T47D (cell line): ENCODE measurements at places on chromosomes 4 and X.

DNA sequence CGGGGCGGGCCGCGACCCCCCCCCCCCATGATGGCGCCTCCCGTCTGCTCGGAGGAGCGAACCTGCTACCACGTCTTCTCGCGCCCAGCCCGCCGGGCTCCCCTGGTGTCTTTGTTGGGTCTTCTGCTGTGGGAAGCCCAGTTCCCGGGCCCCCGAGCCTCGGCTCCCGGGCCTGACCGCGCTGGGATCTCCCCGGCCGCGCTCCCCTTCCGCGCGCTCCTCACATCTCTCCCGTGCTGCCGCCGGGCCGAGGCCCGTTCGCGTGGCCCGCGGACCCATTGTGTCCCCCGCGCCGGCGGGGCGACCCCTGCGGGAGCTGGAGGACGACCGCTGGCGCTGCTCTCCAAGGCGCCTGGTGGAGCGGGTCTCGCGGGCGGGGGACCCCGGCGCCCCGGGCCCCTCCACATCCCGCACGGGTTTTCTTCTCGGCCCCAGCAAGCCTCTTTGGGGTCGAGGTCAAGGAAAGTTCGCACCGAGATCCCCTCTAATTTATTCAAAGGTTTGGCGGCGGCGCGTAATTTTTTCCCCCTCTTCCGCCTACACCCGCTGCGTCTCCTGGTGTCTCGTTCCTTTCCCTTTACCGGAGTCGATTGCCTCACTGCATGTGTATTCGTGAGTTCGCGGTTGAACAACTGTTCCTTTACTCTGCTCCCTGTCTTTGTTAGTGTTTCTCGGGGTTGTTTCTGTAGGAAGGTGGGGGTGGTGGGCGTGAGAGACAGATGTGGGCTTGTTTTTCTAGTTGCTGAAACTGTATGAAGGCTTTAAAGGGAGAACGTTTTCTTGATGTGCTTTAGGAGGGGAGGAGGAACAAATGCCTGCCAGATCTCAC is 770 bp downstream of the SMAD1 start:
- DNase-seq: peak; percentile 24

DNA sequence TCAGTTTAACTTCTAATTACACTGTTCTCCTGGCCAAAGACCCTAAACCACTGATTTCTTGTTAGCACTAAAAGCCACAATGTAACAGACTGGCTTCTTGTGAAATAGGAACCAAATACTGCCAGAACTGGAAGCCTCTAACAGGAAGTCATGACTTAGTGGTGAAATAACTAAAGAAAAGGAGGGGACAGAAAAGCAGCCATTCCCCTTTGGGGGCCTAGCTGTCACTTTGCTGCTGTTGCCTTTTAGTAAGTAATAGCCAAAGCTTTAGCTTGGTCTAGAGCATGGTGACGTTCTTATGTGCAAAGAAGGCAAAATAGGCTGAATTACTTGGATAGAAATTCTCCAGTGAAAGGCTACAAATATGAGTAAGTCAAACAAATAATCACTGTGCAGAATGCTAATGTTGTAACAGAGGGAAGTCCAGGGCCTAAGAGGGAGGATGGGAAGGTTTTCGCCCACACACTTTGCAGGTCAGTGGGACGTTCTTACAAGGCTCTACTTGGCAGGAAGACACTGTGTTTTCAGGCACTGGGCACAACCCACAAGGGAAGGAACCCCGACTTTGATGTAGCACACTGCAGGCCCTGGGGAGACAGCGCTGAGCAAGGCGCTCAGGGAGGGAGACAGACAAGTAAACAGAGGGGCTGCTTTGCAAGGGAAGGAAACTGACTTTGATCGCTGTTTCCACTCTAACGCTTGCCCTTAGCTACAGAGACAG is 16.7 kb downstream of the GAB3 start:
- DNase-seq: no peak

GRCh38 chrX:37472836-37473235 is 98.6 kb upstream of the LANCL3 start:
- no peak for DNase-seq

DNA sequence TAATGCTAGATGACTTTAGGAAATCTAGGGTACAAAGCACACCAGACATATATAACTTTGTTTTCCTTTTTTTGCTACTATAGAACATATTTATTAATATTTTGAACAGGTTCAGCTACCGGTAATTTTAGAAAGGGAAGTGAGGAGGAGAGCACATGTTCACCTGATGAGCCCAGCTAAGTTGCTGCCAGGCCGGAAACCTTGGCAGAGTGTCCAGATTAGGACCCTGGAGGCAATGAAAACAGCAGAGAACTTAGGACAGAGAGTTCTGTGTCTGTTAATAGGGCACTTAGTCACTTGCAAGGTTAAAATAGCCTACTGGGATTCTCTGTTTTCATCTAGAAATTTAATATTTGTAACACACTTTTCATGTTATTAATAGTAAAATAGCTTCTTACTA is 348.9 kb upstream of the CPEB2 start:
- no peak for DNase-seq

DNA sequence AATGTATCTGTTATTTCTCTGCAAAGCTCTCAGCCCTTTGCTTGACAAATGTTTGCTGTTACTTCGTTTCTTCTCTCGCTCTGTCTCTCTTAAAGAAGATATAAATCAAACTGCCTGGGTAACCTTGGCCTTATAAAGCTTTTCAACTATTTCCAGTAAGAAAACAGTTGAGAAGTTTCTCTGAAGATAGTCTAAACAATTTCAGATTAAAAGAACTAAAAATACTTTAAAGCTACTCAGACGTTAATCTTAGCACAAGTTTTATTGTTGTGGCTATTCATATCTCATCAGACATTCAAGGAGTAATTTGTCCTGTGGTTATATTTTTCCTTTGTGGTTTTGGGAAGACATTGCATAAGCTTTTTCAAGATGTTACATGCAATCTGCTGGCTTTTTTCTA is 22.6 kb downstream of the HOPX start:
- DNase-seq: no peak

DNA sequence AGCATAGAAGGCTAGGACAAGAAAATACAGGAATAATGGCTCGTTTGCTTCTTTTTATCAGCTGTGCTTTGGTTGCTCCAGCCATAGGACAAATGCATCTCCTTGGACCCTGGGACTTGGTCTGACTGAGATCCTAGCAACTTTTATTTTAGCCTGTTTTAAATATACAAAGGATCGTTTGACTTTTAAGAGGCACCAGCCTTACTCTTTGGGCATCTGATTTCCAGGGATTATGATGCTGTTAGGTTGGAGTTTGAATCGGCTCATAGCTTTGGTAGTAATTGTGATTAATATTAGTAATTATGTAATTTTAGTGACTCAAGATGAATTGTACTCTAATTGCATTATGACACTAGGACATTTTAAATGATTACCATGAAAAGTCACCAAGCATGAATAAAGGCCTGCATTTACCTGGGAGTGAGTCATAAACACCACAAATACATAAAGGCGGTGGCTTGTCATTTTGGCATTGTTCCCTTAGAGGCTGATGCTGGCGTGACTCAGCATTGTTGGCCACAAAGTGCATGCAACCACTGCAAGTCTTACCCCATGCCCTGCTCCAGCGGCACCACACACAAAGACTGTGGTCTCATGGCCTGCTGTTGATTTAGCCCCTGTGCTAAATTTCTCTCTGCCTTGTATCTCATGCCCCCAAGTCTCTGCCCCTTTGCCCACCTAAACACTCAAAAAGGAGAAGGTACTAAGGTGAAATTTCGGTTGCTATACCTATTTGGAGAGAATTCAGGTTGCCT is 12.4 kb downstream of the GPAT3 start:
- DNase-seq: peak; percentile 86

DNA sequence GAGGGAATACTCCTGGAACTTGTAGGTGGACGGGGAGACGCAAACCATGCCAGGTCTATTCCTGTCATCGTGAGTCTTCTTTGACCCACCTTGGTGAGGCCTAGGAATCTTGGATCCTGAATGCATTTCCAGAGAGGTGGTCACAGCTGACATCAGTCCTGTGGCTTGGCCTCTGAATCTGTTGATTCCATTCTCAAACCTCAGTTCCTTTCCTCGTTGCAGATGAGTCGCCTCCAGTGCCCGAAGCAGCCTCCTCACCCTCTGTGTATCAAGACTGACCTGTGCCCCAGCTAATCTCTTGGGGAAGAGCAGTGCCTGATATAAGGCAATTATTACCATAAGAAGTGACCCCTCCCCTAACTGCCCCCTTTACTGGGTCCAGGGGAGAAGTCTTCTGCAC is 118.1 kb downstream of the SMIM20 start:
- no peak for DNase-seq

DNA sequence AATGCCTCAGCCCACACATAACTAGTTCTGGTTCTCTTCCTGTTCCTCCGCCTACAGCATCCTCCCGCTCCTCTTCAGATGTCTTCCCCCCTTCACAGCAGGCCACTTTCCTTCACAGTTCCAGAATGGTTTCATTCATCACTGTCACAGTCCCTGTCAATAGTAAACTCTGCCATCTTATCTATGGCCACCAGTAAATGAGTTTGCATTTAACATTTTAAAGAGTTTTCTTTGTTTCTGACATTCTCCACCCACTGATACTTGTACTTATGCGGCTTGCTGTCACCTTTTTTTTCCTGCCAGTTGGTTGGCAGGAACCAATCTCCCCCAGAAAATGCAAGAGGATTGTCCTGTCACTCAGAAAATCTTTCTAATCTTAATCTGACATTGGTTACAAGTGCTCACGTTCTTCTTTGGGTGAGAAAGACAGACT is 114.1 kb downstream of the GLUD2 start:
- no peak for DNase-seq

- no peak for DNase-seq
Measured at GRCh38 chrX:31449965-31450364, 378.1 kb upstream of the FTHL17 start.

GRCh38 chrX:151754641-151755215 is 20.2 kb downstream of the CNGA2 start:
- DNase-seq: no peak

DNA sequence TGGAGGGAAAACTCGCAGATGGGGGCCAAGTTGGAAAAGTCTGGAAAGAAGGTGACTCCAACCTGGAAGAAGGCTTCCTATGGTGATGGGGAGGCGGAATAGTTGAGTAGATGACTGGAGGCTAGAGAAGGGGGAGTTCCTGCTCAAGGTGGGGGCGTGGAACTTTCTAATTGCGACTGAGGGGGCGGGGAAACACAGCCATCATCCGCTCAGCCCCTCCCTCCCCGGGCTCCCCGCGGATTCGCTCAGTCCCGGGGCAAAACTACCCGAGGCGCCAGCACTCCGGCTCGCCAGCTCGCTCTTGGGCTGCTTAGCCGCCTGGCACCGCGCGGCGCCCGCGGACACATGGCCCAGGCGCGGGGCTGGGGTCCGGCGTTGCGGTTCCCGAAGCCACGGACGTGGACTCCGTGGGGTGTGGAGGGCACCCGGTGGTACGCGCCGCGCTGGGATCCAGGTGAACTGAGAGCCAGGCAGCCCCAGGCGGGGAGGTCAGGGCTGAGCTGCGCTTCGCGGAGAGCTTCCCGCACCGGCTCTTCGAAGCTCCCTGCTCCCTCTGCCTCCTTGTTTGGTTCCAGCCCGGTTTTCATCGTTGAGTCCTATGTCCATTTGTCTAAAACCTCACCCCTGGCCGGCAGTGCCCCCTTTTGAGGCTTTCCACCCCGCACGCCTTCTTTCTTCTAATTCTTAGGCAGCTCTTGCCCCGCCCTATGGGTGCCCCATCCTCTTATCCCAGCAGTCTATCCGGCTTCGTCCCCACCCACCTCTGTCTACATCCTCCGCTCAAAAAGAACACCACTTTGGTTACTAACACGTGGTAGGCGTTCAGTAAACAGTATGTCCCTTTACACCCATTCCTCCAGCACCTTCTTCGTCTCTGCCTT is 38.9 kb downstream of the STARD8 start:
- no peak for DNase-seq

DNA sequence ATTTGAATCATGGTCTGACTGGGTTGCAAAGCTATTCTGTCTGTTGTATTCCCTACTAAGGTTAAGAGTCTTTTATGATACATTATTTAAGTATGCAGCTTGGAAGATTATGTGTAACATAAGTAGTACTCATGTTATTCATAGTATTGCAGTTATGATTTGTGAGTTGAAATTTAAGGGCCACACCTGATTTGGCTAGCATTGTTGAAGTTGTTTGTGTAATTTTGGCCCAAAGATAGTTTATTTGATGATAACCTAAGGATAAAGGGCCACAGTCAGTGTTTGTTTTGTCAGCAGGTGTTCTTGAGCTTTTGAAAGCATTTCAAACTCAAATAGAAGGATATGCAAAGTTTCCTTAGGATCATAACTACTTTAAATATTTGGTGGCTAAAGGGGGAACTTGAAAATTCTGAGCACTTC is 38.9 kb downstream of the NUDT9 start:
- no peak for DNase-seq

GRCh38 chr4:182918791-182919302 is 1.7 kb upstream of the DCTD start:
- DNase-seq: no peak

DNA sequence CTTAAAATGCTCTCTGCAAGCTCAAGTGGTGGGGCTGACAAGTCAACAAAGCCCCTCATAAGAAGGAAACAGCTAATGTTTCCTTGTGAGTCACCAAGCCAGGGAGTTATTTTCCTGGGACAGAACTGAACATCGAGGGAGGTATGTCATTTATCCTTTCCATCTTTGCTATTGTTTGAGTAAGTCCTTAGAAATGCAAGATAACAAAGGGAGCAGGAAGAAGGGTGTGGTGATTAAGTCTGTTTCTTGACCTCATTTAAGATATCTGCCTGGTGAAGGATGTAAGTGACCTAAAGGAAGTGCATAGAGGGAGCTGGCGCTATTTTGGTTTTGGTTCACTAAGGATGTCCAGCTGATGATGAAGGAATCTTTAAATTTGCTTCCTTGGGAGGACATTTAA is 39.9 kb downstream of the ATG4A start:
- no peak for DNase-seq

DNA sequence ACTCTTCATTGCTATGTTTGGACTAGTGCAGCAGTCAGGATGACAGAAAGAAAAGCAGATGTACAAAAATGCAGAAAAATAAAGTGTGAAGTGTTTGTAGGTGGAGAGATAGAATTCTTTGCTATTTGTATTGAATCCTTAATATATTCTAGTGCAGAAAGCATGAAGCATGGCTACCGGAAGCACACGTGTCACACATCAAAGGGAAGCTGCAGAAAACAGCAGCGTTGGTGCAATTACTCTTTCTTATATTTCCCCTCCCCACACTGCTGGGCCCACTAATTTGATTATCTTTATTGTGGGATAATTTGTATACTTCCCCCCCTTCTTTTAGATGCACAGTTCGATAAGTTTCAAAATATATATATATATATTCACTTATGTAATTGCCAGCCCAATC is 35.9 kb upstream of the TAPT1 start:
- DNase-seq: no peak

DNA sequence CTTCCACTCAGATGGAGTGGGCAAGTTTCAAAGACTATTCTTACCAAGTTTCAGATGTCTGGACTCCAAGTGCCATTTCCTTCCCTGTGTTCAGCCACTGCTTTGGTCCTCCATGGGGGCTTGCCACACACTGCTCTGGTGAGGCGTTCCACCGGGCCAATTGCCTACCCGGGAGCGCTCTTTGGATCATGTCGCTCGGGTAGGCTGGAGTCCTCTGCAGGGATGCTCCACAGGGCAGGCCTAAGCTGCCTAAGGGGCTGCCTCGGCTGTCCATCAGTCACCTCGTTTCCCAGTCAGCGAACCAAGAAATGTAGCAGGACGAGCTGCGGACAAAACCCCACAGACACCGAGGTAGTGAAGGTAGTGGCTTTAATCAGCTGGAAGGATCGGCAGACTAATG is 200.7 kb upstream of the KLF8 start:
- no peak for DNase-seq

GRCh38 chr4:70718811-70719604 is 2.8 kb upstream of the RUFY3 start:
- DNase-seq: no peak

- DNase-seq: no peak
Measured at GRCh38 chr4:6047130-6047673, 29.0 kb upstream of the C4orf50 start.
